ENCODE measurements at places on chromosomes 2 and 18.

- DNase-seq: peak; percentile 24
These were observed 137.4 kb upstream of the DLX2 start for GRCh38 chr2:172239944-172240590.

GRCh38 chr18:76621782-76622495 lies 126.9 kb upstream of the ZNF516 start:
- DNase-seq: peak; percentile 69

DNA sequence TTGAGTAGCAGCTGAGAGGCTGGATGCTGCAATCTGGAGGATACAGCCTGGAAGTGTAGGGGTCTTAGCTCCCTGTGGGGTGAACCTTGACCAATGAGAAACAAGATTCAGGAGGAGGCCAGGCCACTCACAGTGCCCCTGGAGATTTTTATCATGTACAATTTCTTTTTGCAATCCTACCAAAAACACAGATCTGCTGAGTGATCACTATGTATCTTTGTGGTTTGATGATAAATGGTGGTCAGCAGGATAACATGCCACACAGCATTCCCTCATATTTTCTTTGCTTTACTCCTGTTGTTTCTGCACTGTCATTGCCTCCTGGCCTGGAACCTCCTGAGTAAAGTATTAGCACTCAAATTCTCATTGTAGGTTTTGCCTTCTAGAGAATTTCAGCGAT lies 357.9 kb downstream of the THSD7B start:
- DNase-seq: peak; percentile 70

GRCh38 chr2:224241001-224241400 lies 160.9 kb downstream of the FAM124B start:
- no peak for DNase-seq

- peak; percentile 73 for DNase-seq
These were observed 67.0 kb downstream of the FEZ2 start for GRCh38 chr2:36530983-36531354.

GRCh38 chr2:95138702-95139101 lies 17.1 kb upstream of the MRPS5 start:
- DNase-seq: no peak

GRCh38 chr18:64017870-64018269 lies 48.0 kb downstream of the SERPINB8 start:
- peak; percentile 27 for DNase-seq

DNA sequence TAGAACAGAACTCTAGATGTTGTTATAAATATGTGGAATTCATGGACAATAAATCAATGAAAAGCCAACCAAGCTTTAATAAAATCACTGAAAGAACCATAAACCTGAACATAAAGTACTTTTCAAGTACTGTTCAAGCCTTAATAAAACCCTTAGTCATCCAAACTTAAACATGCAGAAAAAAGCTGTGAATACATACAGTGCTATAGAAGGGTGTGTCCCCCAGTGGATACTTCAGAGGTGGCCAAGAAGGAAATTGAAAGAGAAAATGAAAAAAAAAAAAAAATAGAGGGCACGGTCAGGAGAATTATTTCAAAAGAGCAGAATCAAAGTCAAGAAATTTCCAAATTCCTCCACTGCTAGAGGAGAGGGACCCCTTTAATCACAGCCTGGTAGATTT lies 141.1 kb downstream of the SP100 start:
- no peak for DNase-seq

- DNase-seq: peak; percentile 78
These were observed at the start of gene MC4R for GRCh38 chr18:60372596-60372995. TSS of gene MC4R (minus strand) at chr18:60372775. CDS start at chr18:60372349, 426 bp downstream.

DNA sequence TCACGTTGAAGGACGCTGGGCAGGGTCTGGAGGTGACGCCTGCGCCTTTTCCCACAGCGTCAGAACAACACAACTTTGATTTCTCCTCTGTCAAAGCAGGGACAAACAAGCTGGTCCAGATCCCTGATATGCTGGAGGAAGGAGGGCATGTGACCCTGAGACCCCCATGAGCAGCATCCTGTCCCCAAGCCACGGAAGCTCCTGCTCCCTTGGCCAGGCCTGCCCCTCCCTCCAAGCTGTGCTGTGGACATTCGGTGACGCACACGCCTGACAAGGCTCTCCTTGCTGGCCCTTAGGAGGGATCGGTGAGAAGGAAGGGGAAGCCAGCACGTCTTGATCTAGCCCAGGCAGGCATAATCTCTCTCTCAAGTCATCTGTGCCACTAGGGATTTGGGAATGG lies 11.3 kb downstream of the MLPH start:
- DNase-seq: no peak

- no peak for DNase-seq
These were observed 73.2 kb downstream of the HS1BP3 start for GRCh38 chr2:20577495-20578235.

DNA sequence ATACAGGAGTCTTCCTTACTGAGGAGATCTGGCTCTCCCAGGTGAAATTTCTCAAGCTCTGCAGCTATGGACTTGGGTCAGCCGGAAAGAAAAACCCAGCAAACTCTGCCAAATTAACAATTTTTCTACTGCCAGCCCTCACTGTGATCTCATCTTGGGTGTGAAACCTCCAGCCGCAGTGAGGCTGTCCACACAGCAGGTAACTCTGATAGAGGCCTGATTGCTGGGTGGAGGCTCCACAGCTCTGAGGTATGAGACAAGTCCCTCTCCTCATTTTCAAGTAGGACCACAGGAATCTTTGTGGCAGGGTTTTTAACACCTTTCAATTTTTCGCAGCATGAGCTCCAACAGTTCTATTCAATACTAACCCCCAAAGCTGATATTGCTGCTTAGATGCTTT lies 430.6 kb upstream of the RAB6C start:
- no peak for DNase-seq

GRCh38 chr2:126345691-126346090 lies 310.3 kb upstream of the GYPC start:
- no peak for DNase-seq

- no peak for DNase-seq
These were observed 1094.7 kb upstream of the SLC39A10 start for GRCh38 chr2:194562329-194562728.

DNA sequence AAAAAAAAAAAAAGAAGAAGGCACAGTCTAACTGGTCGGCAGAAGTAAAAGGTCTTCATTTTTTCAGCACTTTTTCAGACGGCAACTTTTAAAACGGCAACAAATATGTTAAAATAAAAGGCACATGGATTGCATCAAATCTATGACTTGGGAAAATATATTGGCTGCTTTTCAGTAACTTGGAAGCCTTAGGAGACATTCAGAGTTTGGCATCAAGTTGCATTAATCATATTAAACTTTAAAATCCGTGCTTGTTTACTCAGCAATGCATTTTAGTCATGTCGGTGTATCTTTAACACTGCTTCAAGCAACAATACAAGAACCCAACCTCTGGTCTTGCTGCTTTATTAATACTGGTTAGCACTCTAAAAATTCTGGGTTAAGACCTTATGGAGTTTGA lies 111.1 kb downstream of the MEP1B start:
- DNase-seq: peak; percentile 52

- DNase-seq: no peak
These were observed 13.7 kb downstream of the NXPH2 start for GRCh38 chr2:138766464-138766863.

Measured in iris pigment epithelial cell (primary cell).